ENCODE measurements at places on chromosomes 13 and 19. TPM values are rescaled to one million over a fixed set of nuclear protein-coding genes. Genes with fewer than 3 reads are reported as not detected.

Gene GRK1
- not detected for total RNA-seq

Gene KIR3DL2
- not detected for total RNA-seq

Gene LRCH1
- total RNA-seq: 11.5 TPM

Gene TJP3
- not detected for total RNA-seq

Gene ZNF492
- total RNA-seq: 0.24 TPM

Gene MUC16
- not detected for total RNA-seq

Gene MVB12A
- total RNA-seq: 68.2 TPM

Gene CATSPERD
- total RNA-seq: not detected

Gene LGALS7B
- total RNA-seq: 0.97 TPM

Gene FPR3
- total RNA-seq: not detected

Gene CGB3
- not detected for total RNA-seq

Gene PABPC3
- 0.12 TPM for total RNA-seq

Gene MYH14
- total RNA-seq: not detected

Gene PAF1
- 35.5 TPM for total RNA-seq

Measured in hair follicle dermal papilla cell (primary cell).